ENCODE measurements at places on chromosomes 5 and 9.
A peak's percentile ranks its signal among the peaks of the same experiment; 100 is the strongest.

- DNase-seq, result peak; percentile 12
These were observed 69.4 kb downstream of the MSX2 start for GRCh38 chr5:174793684-174794328.

DNA sequence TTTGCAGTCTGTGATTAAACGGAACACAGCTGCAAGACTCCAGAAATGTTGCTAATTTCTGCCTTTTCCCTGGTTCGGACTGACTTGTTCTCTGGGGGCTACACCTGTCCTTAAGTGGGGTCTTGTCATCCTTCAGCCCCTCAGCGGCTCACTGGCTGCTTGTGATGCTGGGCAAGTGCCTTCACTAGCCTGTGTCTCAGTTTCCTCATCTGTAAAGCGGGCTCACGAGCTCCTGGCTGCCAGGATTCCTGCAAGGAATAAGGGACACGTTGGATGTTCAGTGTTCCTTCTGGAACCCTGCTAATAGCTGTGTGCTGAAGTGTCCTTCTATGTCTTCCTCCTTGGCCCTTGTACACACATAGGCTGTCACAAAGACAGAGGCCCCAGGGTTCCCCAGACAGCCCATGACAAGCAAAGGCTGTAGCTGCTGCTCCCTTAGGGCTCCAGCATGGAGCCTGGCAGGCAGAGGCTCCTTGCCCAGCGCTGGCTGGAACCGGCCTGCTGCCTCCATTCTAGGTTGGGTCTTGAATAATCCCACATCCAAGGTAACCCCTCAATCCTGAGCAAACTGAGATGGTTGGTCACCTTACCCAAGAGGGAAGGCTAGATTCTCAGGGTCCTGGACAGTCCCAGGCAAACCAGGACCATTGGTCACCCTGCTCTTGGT, 116.1 kb downstream of the GAPVD1 start:
- DNase-seq, result no peak

- no peak for DNase-seq
These were observed 184.6 kb upstream of the EDIL3 start for GRCh38 chr5:84569307-84569706.

GRCh38 chr5:113119246-113119924, 142.8 kb downstream of the DCP2 start:
- DNase-seq, result no peak

DNA sequence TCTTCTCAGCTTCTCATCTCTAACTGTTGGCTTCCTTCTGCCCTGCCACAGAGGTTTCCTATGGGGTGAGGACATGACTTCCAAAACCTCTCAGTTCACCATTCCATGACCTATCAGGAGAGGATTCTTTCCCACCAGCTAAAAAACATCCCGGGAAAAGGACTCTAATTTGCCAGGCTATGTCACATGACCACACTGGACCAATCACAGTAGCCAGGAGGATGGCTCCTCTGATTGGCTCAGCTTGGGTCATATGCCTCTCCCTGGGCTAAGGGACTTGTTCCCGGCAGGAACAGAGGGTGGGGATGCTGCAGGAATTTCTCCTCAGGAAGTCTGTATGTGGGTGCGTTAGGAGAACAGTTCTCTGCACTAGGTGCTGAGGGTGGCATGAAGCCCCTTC, 40.3 kb upstream of the XPA start:
- no peak for DNase-seq

- no peak for DNase-seq
These were observed 40.5 kb upstream of the NEURL1B start for GRCh38 chr5:172600571-172600970.

DNA sequence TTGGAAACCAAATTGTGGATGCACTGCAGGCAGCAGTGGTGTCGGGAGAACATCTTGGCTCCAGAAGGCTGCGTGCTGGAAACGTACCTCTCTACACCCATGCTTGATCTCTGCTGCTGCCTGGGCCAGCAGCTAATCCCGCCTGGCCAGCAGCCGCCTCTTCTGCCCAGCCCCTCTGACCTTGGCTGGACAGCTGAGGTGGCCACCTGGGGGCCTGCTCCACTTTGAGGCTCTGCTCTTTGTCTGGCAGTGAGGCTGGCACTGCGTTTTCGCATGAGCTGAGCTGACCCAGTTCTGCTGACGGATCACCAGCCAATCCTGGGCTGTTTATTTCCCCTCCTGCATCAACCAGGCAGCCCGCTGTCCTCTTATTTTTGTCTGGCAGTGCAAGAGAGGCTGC, 154.9 kb downstream of the TENT4A start:
- no peak for DNase-seq

DNA sequence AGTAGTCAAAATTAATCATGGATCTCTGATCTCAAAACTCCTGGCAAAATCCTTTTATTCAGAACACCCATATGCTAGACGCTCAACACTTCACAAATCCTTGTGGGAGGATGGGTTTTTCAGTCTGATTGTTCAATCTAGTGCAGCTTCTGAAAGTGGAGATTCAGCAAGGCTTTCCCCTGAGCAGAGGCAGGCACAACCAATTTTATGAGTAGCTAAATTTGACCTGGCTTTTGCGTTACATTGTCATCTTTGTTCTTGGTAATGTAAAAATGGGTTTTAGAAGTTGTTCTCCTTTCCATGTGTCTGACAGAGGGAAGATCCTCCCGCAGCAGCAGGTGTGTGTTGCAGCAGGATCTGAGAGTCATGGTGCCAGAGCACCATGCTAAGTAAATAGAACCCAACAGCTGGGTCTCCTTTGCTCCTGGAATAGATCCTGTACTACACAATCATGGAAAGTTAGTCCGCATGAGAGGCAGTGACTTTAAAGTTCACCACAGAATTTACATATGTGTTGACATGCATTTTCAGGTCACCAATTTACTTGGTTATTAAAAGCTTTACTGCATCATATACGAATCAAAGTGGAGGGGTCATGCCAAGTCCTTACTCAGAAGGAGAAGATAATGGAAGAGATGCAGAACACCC, 70.1 kb upstream of the MEF2C start:
- no peak for DNase-seq

DNA sequence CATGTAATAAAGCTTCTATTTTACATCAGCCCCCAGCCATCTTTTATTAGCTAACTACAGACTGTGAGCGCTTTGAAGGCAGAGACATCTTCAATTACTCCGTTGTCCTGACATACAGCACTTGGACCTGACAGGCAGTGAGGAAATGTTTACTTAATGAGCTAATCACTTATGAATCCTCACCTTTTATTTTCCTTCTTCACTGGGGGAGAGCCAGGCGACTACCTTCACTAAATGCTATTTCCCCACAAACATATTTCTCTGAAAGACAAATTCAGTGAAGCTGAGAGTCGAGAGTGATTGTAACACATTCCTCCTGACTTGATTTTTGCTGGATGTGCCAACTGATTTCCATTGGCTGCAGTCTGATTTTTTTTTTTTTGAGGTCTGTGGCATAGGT, 192.1 kb upstream of the CLINT1 start:
- DNase-seq, result no peak

All from CD4-positive, alpha-beta T cell treated with Interleukin-4 for 1 hour (primary cell).